Temporal lobe (tissue), 4 donors: ENCODE measurements at places on chromosomes 5 and 9. TPM values are rescaled to one million over a fixed set of nuclear protein-coding genes. Genes with fewer than 3 reads are reported as not detected.

IL11RA gene
- total RNA-seq: 3.9 TPM

FBXW2 gene
- 46.0 TPM for total RNA-seq

CDC25C gene
- 0.98 TPM for total RNA-seq

PKD2L2 gene
- under 0.01 TPM for total RNA-seq

FAM120AOS gene
- 20.9 TPM for total RNA-seq
